ENCODE measurements at places on chromosomes 11 and 22. TPM values are rescaled to one million over a fixed set of nuclear protein-coding genes. Genes with fewer than 3 reads are reported as not detected.

The C22orf42 gene
- total RNA-seq: not detected

The OR52E8 gene
- total RNA-seq: not detected

The CYB5R2 gene
- total RNA-seq: 16.1 TPM

The TENM4 gene
- 0.23 TPM for total RNA-seq

The SERPIND1 gene
- 0.49 TPM for total RNA-seq

Measured in A375 (cell line).